ENCODE measurements at places on chromosomes 5 and 9.

DNA sequence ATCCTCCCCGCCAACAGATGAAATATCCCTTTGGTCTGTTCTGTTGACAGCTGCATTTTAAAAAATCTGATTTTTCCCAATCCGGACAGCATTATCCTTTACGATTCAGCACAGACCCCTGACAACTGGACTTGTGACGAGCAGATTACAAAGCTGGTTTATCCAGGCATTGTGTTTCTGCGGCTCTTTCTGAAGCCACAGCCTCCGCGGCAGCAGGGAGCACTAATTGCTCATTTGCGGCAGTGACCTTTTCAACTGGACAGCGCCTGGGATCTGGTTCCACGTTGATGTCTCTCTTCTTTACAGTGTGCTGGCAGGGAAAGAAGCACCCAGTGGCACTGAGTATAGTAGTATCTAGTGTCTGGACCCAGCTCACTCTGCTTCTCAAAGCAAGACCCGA lies 351.2 kb downstream of the ZNF608 start:
- no peak overlapping the region for H3K27ac ChIP-seq
- DNase-seq, result no peak
- no peaks in the 10 kb centered on the region for H3K36me3 ChIP-seq
- H3K4me3 ChIP-seq, result no peak overlapping the region
- H3K27me3 ChIP-seq, result no peaks in the 10 kb centered on the region

- no peak overlapping the region for H3K4me3 ChIP-seq
- DNase-seq, result peak; percentile 14
- H3K36me3 ChIP-seq, result no peaks in the 10 kb centered on the region
- no peak overlapping the region for H3K27ac ChIP-seq
Observed at GRCh38 chr9:133709691-133710571, 28.2 kb downstream of the SARDH start.

DNA sequence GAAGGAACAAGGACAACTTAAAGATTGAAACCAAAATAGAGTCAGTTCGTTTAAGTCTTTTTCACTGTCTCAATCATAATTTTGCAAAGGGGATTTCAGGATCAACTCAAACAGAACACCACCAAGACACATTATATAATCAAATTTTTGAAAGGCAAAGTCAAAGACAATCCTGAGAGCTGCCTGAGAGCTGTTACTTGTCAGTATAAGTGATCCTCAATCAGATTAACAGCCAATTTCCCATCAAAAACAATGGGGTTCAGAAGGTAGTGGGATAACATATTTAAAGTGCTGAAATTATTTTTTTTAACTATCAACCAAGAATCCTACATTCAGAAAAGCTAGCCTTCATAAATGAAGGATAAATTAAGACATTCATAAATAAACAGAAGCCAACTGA lies 19.3 kb upstream of the ABO start:
- DNase-seq, result no peak
- H3K36me3 ChIP-seq, result no peaks in the 10 kb centered on the region

DNA sequence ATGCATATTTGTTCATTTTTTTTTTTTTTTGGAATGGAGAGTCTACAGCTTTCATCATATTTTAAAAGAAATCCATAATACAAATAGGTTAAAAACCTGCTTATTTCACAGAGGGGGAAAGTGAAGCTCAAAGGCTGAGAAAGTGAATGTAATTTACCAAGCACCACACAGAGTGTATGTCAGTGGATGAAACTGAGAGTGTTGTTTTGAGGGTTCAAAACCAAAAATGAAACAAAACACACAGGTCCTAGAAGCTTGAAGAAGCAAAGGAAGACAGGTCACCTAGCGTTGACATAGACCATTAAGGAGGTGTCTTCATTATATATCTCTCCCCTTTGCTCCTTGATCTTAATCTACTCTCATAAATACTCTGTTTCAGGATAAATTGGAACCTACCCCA lies 7.5 kb downstream of the NMUR2 start:
- no peak overlapping the region for H3K4me3 ChIP-seq
- H3K27me3 ChIP-seq, result no peaks in the 10 kb centered on the region
- H3K36me3 ChIP-seq, result no peaks in the 10 kb centered on the region
- no peak overlapping the region for H3K27ac ChIP-seq

GRCh38 chr5:32223972-32224609 lies 50.0 kb upstream of the GOLPH3 start:
- H3K4me3 ChIP-seq, result no peak overlapping the region
- peaks cover 11% of the 10 kb centered on the region for H3K36me3 ChIP-seq
- no peak for DNase-seq
- H3K27ac ChIP-seq, result no peak overlapping the region

- H3K27me3 ChIP-seq, result no peaks in the 10 kb centered on the region
- H3K4me1 ChIP-seq, result no peaks in the 10 kb centered on the region
- no peak overlapping the region for H3K4me3 ChIP-seq
- no peak overlapping the region for H3K27ac ChIP-seq
- H3K36me3 ChIP-seq, result no peaks in the 10 kb centered on the region
Observed at GRCh38 chr9:2495221-2496005, 126.2 kb upstream of the VLDLR start.

DNA sequence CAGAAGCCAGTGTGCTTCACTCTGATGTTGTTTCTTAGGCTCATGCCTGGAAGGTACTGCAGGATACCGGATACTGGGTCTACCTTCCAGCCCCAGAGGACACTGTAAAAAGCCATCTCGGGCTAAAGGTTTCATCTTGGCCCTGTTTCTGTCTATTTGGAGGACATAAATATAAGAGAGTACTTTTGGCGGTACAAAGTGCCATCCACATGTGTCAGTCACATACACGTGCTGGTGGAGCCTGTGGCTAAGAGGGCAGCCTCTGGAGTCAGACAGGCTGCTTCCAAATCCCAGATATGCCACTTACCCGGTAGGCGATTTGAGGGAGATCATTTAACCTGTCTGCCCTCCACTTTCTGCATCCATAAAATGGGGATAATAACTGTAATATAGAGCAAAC lies 160.4 kb downstream of the NR3C1 start:
- no peak overlapping the region for H3K27ac ChIP-seq
- peaks cover 4% of the 10 kb centered on the region for H3K27me3 ChIP-seq
- H3K36me3 ChIP-seq, result no peaks in the 10 kb centered on the region
- DNase-seq, result no peak
- no peak overlapping the region for H3K4me3 ChIP-seq

GRCh38 chr9:87569518-87569917 lies 71.9 kb downstream of the DAPK1 start:
- no peak overlapping the region for H3K27ac ChIP-seq
- no peaks in the 10 kb centered on the region for H3K4me1 ChIP-seq
- no peak overlapping the region for H3K4me3 ChIP-seq
- no peaks in the 10 kb centered on the region for H3K36me3 ChIP-seq
